Activated CD4-positive, alpha-beta T cell treated with anti-CD3 and anti-CD28 coated beads, Interleukin-2, Interleukin-6, amounts not matched to agents 100 ng/mL and 50 ng/mL, durations not matched to agents 16 hours and 8 hours (primary cell): ENCODE measurements at places on chromosomes 7 and 10.

DNA sequence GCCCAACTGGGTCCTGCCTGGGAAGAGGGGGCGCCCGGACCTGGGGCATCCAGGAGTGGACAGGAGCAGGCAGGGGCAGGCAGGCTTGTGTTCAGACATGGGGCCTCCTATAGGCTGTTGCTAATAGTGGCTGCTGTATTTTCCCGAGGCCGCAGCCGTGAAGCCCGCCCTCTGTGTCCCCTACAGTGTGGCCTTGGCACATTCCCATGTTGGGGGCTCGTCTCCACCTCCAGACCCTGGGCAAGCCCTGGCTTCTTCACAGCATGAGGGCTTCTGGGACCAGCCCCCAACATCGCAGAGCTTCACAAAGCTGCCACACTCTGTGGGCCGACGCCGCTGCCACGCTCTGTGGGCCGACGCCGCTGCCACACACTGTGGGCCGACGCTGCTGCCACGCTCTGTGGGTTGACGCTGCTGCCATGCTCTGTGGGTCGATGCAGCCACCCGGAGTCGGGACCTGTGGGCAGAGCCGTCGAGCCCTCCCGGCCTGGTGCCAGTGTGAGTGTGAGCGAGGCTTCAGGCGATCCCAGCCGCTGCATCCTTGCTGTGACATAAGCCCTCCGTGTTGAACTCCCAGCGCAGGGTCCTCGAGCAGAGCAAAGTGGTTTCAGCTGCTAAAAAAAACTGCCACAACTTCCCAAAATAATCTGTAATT lies 109.0 kb downstream of the INPP5A start:
- no peak for DNase-seq

GRCh38 chr10:60704471-60704870 lies 73.8 kb upstream of the CDK1 start:
- DNase-seq: no peak

GRCh38 chr7:26419198-26419597 lies 127.5 kb downstream of the SNX10 start:
- DNase-seq: no peak

DNA sequence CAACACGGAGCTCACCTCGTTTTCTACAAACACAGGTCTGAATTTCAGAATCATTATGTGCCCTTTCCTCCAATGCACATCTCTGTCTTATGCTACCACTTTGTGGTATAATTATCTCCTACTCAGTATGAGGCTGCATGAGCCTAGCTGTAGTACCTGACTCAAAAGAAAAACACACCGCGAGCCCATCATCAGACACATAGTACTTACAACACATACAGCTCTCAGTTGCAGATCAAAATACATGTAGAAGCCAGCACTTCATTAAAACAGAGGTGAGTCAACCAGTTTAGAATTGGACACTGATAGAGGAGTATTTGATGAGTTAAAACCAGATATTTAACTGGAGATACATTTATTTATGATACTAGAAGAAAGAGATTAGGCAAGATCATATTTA lies 1.4 kb upstream of the RTKN2 start:
- DNase-seq: no peak

GRCh38 chr7:23530405-23530804 lies 1.4 kb downstream of the TRA2A start:
- peak; percentile 57 for DNase-seq

GRCh38 chr7:42198296-42198695 lies 38.7 kb downstream of the GLI3 start:
- no peak for DNase-seq

- no peak for DNase-seq
Measured at GRCh38 chr7:50699143-50699542, 83.6 kb downstream of the GRB10 start.

DNA sequence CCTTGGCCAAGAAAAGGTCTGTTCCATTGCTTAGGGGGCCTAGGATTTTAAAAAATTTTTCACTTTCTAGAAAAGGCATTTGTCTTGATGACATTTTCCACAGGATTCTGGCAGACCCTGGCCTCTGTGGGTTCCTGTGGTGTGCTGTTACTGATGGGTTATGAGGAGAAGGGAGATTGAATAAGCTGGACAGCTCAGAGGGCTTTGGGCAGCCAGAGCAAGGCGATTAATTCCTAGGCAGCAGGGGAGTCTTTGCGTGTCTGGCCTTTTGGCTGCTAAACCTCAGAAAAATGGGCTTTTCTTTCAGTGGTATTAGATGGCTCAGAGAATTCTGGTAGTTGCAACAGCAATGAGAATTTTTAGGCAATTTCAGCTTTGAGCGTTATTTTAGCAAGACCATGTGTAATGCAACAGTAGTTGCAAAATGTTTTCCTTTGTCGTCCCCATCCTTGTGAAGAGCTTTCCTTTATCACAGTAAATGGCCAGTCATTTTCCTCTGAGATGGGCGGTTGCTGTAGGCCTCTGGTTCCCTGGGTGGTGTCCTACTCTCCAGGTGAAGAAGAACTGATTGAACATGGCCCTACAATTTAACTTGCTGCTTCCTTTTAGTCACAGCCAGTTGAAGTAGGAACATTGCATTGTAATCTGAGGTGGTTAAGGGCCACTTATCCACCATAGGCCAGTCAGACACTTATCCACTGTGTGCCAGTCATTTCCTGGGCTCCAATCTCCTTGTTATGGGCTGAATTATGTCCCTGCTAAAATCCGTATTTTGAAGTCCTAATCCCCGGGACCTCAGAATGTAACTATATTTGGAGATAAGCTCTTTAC lies 43.2 kb downstream of the SH2D4B start:
- no peak for DNase-seq

DNA sequence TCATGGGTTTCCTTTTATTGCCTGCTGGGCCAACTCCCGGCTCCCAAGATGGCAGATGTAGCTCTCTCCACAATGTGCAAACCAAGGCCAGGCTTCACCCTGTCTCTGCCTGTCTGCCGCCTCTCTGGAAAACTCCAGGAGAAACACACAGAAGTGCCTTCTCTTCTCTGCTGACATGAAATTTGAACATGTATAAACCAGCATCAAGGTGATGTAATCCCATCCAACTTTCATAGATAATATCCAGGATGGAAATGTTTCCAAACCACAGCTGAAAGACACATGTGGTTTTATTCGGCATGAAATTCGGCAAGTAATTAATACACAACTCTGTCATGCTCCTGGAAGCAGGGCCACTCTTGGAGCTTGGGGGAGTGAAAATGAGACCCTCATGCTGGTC lies 297.2 kb downstream of the C7orf25 start:
- DNase-seq: no peak

DNA sequence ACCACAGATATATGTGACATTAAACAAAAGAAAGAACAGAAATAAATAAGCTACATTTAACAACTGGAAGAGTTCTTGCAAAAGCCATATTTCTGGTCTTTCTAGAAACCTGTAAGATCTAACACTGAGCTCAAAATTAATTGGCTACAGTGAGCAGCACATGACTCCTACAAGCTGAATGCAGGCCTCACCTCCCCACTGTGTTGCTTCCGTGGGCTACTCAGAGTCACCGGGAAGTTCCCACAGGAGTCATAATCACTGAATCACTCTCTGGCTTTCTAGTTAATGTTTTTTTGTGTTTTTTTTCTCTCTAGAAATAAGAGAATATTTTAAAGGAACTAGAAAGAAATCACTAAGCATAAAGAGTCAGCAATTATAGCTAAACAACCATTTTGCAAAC lies 10.2 kb upstream of the MRPS24 start:
- no peak for DNase-seq

DNA sequence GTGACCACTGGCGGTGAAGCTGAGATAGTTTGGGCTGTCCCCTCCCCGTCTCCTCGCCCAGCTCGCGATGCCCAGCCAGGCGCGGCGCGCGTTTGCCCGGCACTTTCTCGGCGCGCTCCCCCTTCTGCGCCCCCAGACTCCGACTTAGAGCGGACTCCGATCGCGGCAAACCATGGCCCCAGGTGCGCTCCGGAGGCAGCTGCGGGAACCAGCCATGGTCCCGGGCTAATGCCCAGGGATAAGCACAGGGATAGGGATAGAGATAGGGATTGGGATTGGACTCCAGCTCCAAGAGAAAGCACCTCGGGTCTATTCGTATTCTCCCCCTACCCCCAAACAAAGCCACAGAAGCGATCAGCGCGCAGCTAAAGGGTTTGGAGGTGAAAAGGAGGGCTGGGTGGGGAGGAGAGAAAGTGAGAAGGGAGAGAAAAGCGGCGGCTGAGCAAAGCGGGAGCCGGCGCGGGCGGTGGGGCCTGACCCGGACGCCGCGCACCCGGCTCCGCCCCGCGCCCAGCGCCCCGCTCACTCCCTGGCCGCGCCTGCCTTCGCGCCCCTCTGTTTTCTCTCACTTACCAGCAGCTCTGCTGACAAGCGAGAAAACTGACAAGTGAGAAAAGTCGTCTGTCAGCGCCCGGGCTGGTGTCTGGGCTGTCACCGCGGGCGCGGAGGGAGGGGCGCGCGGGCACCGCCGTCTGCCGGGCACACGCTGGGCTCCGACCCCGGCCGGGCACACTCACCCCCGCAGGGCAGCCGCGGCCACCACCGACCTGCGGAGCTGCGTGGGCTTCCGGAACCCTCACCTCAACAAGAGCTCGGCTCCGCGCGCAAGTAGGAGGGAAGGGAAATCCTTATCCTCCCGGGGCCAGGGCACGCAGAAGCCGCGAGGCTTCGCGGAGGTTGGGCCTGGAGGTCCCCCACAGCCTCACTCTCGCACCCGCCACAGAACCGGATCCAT lies at the start of gene PDE1C:
TSS of gene PDE1C (minus strand) at position 2 of the 955 bp plus-strand sequence.
- DNase-seq: no peak

- peak; percentile 80 for DNase-seq
Measured at GRCh38 chr10:8402576-8402975, 348.1 kb downstream of the GATA3 start.

DNA sequence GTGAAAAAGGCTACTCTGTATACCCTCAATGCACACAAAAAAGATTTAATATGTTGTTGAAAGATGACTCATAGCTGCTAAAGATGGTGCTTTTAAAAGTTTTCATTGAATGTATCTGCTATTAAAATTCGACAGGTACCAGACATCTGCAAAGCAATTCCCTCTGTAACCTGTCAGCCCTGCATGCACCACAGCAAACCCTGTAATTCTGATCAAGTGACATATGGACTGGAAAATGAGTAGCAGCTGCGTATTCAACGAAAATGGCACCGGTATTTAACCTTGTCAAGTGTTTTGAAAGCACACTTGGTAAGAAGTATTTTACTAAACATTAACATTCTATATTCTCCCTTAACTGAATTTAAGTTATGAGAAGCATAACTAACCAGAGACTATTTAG lies 58.2 kb upstream of the PTPRN2 start:
- no peak for DNase-seq

DNA sequence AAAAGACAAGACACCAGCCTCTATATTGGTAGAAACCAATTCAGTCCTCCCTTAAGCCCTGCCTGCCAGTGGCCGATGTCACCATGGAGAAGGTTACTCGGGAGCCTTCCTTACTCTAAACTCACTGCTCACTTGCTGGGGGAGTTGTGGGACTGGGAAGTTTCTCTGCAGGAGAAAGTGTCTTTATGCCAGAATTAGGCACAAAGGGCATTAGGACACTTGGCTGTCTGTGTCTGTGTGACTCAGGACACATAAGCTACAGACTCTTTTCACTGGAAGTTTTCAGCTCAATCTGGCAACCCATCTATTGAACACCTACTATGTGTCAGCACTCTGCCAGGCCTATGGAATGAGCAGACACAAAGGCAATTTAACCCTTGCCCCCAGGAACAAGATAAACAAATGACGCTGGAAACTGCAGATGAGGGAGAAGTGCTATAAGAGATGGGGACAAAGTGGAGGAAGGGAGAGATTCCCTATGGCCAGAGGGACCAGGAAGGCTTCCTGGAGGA lies 49.5 kb upstream of the CACUL1 start:
- no peak for DNase-seq

- DNase-seq: no peak
Measured at GRCh38 chr10:76544789-76545188, 1092.8 kb downstream of the KCNMA1 start.

- no peak for DNase-seq
Measured at GRCh38 chr10:71250842-71251241, 38.5 kb downstream of the UNC5B start.

- no peak for DNase-seq
Measured at GRCh38 chr10:124228471-124228870, 135.1 kb upstream of the CHST15 start.

DNA sequence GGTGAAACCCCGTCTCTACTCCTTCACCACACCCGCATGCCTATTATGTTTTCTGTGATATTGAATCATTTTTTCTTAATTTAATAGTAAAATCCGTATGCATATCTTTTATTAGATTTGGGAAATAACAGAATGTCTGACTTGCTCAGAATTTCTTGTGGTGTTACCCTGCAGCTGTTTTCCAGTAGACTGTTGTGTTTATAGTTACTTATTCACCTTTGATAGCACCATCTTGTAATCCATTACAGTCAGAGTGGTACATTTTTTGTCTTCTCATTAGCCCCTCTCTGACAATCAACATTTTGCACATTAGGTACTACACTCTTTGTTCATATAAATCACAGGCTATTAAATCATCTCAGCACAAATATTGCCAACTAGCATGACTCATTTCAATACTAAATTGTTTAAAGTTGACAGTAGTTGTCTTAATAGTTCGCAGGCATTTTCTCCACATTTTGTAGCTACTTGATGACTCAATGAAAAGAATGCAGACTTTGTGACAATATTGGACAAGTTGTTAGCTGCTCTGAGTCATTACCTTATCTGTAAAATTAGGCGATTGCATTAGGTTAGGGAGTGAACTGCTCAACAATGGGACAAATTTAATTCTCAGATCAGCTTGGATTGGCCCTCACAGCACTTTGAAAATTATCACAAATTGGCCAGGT lies 17.8 kb upstream of the SLC16A12 start:
- DNase-seq: no peak

GRCh38 chr7:1768832-1769231 lies 98.8 kb downstream of the ELFN1 start:
- DNase-seq: no peak

- DNase-seq: no peak
Measured at GRCh38 chr10:27542812-27543211, 38.7 kb downstream of the RAB18 start.

GRCh38 chr7:38245409-38245977 lies 27.9 kb downstream of the TARP start:
- DNase-seq: peak; percentile 11

DNA sequence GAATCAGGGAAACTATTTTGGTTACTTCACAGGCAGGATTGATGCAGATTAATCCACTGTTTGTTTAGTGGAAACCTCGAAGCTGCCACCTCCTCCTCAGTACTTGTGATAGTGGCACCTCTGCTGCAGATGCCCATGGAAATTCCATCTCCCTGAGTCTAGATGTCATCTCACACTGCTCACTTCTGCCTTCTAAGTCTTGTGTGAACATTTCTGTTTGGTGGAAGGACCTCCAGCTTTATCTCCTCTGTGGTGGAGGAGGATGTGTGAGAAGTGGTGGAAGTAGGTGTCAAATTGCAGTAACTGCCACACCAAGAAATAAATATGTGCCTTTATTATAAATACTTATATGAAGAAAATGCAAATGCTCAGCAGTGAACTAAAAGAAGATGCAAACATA lies 25.8 kb upstream of the GPR141 start:
- DNase-seq: no peak

DNA sequence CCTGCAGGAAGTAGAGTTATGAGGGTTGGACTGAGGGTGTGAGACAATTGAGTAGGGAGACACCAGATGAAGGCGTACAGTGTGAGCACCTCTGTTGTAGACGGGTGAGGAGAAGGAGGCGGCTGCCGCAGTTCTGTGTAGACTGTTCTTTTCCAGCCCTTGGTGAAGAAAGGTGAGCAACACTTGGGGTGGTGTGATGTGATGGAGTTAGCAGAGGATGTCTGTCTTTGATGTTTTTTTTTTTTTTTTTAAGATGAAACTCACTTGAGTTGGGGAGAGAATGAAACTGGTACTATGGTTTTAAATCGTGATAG lies 42.8 kb upstream of the RNF216 start:
- peak; percentile 21 for DNase-seq
